Activated B cell treated with CpG ODN at 0.5 μM for 24 hours (primary cell): ENCODE measurements at places on chromosomes 3 and 15.

DNA sequence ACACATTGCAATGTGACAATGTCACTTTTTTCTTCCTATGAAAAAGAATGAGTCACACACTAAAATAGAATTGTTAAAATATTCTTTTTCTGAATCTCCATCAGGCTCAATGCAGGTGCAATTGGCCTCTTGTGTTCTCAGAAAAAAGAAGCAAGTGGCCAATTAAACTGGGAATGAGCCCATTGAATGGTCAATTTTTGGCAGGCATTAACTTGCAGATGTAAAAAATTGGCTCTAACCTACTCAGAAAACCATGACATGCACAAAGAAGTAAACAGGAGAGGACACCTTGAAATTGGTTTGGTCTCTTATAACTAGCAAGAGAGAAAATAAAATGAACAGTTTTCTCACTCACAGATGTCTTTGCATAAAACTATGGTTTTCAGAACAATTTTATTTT lies 820.8 kb downstream of the TBL1XR1 start:
- H3K4me3 ChIP-seq: no peak overlapping the region
- no peak for DNase-seq
- H3K4me1 ChIP-seq: no peaks in the 10 kb centered on the region

DNA sequence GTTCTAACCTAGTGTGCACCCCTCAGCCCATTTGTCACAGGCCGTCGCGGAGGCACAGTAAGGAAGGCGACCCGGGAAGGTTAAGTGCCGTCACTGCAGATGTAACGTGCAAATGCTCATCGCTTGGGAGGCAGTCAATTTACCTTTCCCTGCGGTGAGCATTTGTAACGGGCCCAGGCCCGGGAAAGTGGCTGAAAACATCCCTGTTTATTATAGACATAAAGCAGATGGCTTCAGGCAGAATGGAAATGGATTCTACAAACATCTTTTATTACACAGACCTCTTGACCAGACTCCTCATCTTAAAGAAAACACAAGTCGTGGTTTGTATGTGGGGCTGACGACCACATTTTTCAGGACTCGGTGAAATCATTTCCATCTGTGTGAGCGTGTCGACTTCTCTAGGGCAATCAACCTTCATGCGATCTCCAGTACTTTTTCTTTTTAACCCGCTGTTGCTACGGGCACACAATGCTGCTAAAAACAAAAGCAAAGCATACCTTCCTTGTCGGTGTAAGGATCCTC lies 43.6 kb downstream of the NMNAT3 start:
- H3K36me3 ChIP-seq: no peaks in the 10 kb centered on the region
- no peak for DNase-seq
- no peaks in the 10 kb centered on the region for H3K27me3 ChIP-seq
- no peaks in the 10 kb centered on the region for H3K4me1 ChIP-seq
- no peak overlapping the region for H3K4me3 ChIP-seq

DNA sequence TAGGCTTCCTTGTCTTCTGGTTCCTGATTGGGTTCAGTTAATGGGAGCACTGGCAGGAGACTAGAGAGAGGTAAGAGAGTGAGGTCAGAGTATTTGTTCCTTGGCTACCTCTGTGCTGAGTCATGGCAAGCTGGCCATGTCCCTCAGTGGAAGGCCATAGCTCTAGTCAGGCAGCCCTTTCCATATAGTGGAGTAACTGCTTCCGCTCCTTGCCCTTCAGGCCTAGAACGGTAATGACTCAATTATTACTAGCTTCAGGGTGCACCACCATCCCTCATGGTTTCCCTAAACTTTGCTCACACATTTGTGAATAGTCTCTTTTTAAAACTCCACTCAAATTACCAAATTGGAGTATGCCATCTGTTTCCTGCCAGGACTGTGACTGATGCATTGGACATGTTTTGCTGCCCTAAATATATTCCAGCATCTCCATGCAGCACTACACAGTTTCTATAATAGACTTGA lies 10.5 kb upstream of the ANO10 start:
- H3K4me1 ChIP-seq: no peaks in the 10 kb centered on the region
- no peak for DNase-seq
- H3K27ac ChIP-seq: no peak overlapping the region
- H3K27me3 ChIP-seq: peaks cover 21% of the 10 kb centered on the region
- H3K4me3 ChIP-seq: no peak overlapping the region

GRCh38 chr3:104610730-104611652 lies 755.7 kb upstream of the ALCAM start:
- DNase-seq: no peak
- H3K4me3 ChIP-seq: no peak overlapping the region
- no peaks in the 10 kb centered on the region for H3K4me1 ChIP-seq
- H3K27me3 ChIP-seq: no peaks in the 10 kb centered on the region
- no peak overlapping the region for H3K27ac ChIP-seq
- H3K36me3 ChIP-seq: no peaks in the 10 kb centered on the region

DNA sequence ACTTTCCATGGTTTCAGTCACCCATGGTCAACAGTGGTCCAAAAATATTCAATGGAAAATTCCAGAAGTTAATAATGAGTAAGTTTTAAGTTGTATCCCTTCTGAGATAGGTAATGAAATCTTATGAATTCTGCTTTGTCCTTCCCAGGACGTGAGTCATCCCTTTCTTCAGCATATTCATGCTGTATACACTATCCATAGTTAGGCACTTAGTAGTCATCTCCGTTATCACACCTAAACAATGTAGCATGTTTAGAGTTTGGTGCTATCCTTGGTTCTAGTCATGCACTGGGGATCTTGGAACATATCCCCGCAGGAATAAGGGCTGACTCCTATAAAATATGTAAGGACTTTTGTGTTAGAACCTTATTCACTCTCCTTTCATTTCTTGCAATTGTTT lies 153.2 kb downstream of the UNC13C start:
- H3K4me3 ChIP-seq: no peak overlapping the region
- no peaks in the 10 kb centered on the region for H3K27me3 ChIP-seq
- H3K36me3 ChIP-seq: no peaks in the 10 kb centered on the region
- no peak overlapping the region for H3K27ac ChIP-seq
- no peak for DNase-seq
- H3K4me1 ChIP-seq: no peaks in the 10 kb centered on the region

- H3K4me1 ChIP-seq: no peaks in the 10 kb centered on the region
- H3K4me3 ChIP-seq: no peak overlapping the region
- no peaks in the 10 kb centered on the region for H3K27me3 ChIP-seq
- no peak for DNase-seq
- H3K27ac ChIP-seq: no peak overlapping the region
Observed at GRCh38 chr3:29065211-29065785, 215.6 kb upstream of the RBMS3 start.

DNA sequence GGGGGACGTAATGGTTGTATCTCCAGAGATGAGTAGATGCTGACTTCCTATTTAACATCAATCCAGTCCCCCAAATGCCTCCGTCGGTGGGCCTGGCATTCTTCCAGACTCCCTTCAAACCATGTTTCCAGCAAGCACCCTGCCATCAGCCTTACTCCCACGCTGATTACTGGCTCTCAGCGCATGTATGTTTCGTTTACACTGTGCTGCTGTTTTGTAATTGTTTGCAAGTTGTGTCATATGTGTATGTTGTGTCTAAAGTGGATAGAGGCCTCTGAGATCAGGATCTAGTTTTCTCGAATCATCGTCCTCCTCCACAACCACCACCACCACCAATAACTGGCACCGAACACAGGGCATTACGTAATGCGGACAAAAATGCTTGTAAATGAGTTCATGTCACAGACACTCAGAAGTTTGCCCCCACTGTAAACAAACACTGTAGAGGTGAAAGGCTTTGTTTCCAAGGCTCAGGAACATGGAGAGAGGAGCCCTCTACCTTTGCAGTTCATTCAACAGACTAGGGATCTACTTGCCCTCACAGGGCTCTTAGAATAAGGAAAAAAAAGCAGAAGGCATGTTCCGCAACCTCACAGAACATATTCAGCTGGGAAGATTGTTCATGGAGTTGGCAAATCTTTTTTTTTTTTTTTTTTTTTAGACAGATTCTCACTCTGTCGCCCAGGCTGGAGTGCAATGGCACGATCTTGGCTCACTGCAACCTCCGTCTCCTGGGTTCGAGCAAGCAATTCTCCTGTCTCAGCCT lies 46.1 kb upstream of the SEMA4B start:
- no peaks in the 10 kb centered on the region for H3K27me3 ChIP-seq
- no peak for DNase-seq
- peaks cover 19% of the 10 kb centered on the region for H3K4me1 ChIP-seq

- H3K4me1 ChIP-seq: no peaks in the 10 kb centered on the region
- DNase-seq: no peak
- no peak overlapping the region for H3K27ac ChIP-seq
Observed at GRCh38 chr3:51280176-51280575, 104.9 kb upstream of the MANF start.

DNA sequence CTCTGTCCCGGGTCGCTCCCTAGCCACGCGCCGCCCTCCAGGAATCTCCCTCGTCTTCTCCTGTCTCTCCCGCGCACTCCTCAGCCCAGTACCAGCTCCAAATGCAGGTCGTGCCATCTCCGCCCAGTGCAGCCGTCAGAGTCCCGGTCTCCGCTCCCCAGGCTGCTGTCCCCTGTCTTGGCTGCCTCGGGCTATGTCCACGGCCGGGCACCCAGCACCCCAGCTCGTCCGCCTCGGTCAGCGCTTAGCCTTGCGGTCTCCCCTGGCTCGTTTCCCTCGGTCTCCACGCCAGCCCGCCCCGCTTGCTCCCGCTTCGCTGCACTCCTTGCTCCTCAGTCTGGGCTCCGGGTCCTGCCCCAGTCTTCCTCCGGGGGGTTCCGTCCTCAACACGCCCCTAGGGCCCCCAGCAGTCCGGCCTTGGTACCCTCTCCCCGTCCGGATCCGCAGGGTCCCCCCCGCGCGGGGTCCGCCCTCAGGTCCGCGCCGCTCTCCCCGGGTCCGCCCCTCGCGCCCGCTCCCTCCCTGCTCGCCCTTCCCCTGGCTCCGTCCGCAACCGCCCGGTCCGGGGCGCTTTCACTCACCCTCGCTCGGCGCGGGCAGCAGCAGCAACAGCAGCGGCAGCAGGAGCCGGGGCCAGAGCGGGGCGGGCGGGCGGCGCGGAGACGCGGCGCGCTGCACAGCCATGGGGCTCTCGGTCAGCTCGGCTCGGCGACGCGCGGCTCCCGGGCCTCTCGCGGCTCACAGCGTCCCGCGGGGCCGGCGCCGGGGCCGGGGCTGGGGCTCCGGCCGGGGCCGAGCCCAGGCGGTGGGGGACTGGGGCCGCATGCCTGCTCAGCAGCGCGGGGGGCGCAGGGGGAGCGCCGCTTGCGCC lies 462 bp downstream of the IGDCC3 start:
- peaks cover 17% of the 10 kb centered on the region for H3K4me1 ChIP-seq
- peaks cover 60% of the 10 kb centered on the region for H3K27me3 ChIP-seq
- no peak overlapping the region for H3K27ac ChIP-seq
- H3K4me3 ChIP-seq: peak overlapping the region; percentile 75
- no peak for DNase-seq
